ENCODE measurements at places on chromosomes 6 and 20.

DNA sequence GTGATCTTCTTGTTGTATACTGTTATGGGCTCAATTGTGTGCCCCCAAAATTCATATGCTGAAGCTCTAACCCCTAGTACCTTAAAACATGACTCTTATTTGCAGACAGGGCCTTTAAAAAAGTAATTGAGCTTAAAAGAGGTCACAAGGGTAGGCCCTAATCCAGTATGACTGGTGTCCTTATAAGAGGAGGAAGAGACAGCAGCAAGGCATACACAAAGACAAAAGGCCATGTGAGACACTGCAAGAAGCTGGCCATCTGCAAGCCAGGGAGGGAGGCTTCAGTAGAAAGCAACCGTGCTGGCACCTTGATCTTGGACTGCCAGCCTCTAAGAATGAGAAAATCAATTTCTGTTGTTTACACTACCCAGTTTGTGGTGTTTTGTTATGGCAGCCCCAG is 8.4 kb downstream of the CAGE1 start:
- no peak for DNase-seq

- DNase-seq, result no peak
Observed at GRCh38 chr6:72826037-72826436, 204.2 kb downstream of the KCNQ5 start.

GRCh38 chr20:60142587-60142986 is 184.4 kb downstream of the CDH26 start:
- no peak for DNase-seq

GRCh38 chr6:105669232-105669631 is 266.4 kb upstream of the PREP start:
- no peak for DNase-seq

- DNase-seq, result no peak
Observed at GRCh38 chr6:32937230-32937633, 3.6 kb downstream of the HLA-DMB start.

DNA sequence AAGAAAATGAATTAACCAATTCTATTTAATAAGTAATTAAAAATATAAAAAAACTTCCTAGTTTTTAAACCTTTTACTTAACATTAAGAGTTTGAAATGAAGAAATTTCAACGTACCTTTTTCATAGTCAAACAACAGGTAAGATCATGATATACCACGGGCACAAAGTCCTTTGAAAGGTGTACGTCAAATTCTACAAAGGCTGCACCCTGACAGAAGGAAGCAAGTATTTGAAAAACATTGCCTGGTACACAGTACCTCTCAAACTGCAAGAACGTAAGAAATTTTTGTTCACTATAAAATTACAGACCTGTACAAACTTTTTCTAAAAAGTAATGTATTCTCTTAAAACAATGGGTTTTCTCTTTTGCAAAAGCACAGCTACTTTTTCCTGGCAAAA is 180.2 kb upstream of the SHLD1 start:
- DNase-seq, result no peak

DNA sequence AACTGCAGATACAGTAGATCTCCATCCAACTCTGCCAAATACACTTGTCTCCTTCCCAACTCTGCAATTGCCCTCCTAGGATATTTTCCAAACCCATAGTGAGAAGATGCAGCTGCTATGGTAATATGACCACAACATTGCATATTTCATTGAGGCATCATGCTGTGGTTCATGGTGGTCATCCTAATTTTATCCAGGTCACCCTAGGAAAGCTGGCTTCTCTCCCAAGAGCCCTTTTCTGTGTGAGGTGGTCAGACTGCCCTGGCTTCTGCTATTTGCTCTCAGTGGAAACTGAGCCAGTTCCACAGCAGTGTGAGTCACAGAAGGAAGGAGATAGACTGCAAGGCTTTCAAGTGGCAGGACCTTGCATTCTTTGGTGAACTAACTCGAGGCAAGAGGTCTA is 5.5 kb downstream of the OGFRL1 start:
- no peak for DNase-seq

- no peak for DNase-seq
Observed at GRCh38 chr6:112441607-112442006, 94.5 kb downstream of the RFPL4B start.

- DNase-seq, result no peak
Observed at GRCh38 chr20:32535316-32535952, 49.7 kb downstream of the NOL4L start.

GRCh38 chr6:69729870-69730449 is 66.8 kb downstream of the LMBRD1 start:
- no peak for DNase-seq

Measured in nucleus accumbens (tissue), 56 donors.